Diencephalon (tissue), 1 donor: ENCODE measurements at places on chromosomes 2 and 18. TPM values are rescaled to one million over a fixed set of nuclear protein-coding genes. Genes with fewer than 3 reads are reported as not detected.

CWC22 gene
- 27.2 TPM for total RNA-seq

B3GNT2 gene
- 41.5 TPM for total RNA-seq

CFC1 gene
- total RNA-seq: 9.2 TPM

XRCC5 gene
- 335 TPM for total RNA-seq

FABP1 gene
- total RNA-seq: not detected

GAD1 gene
- 163 TPM for total RNA-seq

CNTNAP5 gene
- 66.2 TPM for total RNA-seq

ATOH8 gene
- 3.2 TPM for total RNA-seq

ASAP2 gene
- total RNA-seq: 51.7 TPM

MYO5B gene
- total RNA-seq: 6.5 TPM

FSIP2 gene
- 2.3 TPM for total RNA-seq

C2orf15 gene
- 17.5 TPM for total RNA-seq

LYG2 gene
- total RNA-seq: not detected
